Iris pigment epithelial cell (primary cell): ENCODE measurements at places on chromosomes 5 and 9.
A peak's percentile ranks its signal among the peaks of the same experiment; 100 is the strongest.

GRCh38 chr9:77304543-77304942 is 127.2 kb downstream of the VPS13A start:
- DNase-seq = peak; percentile 20

GRCh38 chr5:161138751-161139455 is 286.9 kb upstream of the ATP10B start:
- no peak for DNase-seq

DNA sequence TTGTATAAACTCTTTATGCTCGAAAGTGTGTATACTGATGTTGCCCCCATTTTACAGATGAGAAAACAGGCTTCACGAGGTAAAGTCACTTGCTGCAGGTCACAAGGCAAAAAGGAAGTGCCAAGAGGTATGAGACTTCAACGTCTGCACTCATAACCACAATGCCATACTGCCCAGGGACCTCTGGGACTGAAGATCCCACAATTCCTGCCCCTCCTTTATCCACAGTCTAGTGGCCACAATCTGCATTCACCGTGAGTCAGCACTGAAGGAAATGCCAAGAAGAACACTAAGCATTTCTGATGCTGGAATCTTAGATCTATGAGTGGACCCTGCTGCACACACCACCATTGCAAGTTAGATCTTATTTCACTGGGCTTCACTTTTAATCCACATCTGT is 37.3 kb downstream of the MED27 start:
- DNase-seq = peak; percentile 97

DNA sequence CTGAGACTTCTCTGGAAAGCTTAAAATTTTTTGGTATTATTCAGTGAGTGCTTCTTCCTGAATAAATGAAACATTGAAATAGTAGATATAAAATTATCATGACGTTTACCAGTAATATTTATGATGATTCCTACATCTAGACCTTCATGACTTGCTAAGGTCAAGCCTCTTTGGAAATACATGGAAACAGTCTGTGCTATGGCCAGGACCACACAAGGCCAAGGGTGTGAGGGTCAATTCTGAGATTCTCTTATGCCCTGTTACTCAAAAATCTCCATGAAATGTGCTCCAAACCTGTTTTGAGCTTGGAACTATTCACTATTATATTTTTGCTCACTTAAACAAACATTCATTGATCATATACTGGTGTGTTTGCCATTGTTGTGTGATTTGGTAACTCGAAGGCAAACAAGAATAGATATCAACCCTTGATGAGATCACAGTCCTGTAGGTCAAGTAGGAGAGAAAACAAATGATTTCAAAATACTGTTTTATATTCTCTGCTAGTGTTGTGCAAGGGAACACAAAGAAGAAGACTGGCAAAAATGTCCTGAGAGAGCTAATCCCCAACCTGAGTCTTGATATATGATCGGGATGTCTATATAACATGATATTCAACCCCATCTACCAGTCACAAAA is 1254.9 kb upstream of the DMAC1 start:
- DNase-seq = no peak
